Omental fat pad (tissue), 4 donors: ENCODE measurements at places on chromosomes 7 and 10. TPM values are rescaled to one million over a fixed set of nuclear protein-coding genes. Genes with fewer than 3 reads are reported as not detected.

GRCh38 chr7:32479574-32480200 is 10.5 kb downstream of the LSM5 start:
- no peak for DNase-seq

GRCh38 chr7:44287488-44288380 is 37.7 kb downstream of the CAMK2B start:
- peak; percentile 4 for DNase-seq

GRCh38 chr7:19984231-19984632 is 210.8 kb upstream of the TMEM196 start:
- no peak for DNase-seq

DNA sequence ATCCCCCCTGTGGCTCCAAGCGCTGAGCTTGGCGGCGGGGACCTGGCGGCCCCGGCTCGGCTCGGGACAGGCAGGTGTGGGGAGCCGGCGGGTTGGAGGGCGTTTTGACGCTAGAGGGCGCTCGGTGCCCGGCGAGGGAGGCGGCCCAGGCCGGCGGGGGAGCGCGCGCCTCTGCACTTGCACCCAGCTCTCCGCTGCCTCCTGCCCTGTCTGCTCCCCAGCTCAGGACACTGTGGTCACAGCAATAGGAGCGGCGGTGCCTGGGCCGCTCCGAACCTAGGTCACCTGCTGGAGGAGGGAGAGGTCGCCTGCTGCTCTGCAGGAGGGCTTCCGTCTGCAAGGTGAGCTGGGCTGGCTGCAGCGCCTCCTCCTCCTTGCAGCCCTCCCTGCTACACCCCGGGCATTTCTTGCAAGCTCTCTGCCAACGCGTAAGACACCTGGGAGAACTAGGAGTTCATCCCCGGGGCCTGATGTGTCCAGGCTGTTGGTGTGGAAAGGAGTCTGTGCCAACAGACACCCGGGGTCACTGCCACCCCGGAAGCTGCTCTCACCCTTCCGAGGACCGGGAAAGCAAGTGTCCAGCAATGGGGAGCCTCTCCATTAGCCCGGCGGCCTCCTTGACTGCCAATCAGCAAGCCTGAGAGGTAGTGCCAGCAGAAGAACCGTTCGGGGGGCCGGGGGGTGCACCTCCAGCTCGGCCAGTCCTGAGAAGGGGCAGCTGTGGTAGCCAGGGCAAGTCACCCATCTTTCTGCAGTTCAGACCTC is 620.4 kb downstream of the GALNT17 start:
- no peak for DNase-seq

DNA sequence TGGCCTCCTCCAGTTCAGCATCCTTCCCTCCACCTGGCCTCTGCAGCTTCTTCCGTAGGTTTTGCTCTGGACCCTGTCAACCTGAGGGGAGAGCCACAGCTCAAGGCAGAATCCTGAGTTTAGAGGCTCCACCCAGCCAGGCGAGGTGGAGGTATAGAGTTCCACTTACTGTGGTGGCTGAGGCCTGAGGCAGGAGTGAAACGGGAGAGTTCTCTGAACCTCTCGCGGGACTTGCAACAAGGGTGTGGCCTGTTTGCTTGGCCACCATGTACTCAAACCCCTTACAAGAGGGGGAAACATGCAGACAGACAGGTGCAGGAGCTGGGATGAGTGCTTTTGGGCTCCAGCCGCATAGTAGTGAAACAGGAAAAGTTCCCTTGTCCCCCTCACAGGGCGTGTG is 154.0 kb upstream of the C7orf33 start:
- DNase-seq: no peak

- no peak for DNase-seq
These were observed 22.2 kb upstream of the PRPF18 start for GRCh38 chr10:13564576-13564975.

- no peak for DNase-seq
These were observed 50.0 kb downstream of the VCL start for GRCh38 chr10:74047871-74048270.

EPO gene
- not detected for total RNA-seq

COL26A1 gene
- not detected for total RNA-seq

MSMB gene
- total RNA-seq: not detected

TAS2R5 gene
- total RNA-seq: 2.3 TPM

AKR1C4 gene
- total RNA-seq: not detected
